NCI-H1930 (cell line): ENCODE measurements at places on chromosomes 6 and 20.
A peak's percentile ranks its signal among the peaks of the same experiment; 100 is the strongest.

DNA sequence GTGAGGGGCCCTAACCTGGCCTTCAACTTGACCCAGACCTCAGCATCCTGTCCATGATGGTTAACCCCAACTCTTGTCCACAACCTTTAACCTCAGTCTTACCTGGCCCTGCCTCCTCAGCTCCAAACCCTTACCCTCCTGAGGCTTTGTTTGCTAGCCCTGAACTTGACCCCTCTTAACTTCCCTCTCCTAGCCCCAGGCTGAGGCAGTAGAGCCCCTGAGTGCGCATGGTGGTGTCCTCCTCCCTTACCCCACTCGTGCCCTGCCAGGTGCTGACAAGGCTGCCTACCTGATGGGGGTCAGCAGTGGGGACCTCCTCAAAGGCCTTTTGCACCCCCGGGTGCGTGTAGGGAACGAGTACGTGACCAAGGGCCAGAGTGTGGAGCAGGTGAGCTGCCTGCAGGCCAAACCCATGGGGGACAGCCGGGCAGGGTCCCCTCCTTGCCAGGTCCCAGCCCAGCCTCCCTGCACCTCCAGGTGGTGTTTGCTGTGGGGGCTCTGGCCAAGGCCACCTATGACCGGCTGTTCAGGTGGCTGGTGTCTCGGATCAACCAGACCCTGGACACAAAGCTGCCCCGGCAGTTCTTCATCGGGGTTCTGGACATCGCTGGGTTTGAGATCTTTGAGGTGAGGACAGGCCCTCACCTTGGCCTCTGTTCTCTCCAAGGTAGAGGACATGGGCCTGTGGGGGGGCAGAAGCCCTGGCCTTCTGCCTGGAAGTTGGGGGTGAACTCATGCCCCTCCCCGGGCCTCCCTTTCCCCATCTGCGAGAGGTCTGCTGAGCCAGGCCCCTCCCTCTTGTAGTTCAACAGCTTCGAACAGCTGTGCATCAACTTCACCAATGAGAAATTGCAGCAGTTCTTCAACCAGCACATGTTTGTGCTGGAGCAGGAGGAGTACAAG is 31.9 kb downstream of the MYH7B start:
- no peak for DNase-seq

DNA sequence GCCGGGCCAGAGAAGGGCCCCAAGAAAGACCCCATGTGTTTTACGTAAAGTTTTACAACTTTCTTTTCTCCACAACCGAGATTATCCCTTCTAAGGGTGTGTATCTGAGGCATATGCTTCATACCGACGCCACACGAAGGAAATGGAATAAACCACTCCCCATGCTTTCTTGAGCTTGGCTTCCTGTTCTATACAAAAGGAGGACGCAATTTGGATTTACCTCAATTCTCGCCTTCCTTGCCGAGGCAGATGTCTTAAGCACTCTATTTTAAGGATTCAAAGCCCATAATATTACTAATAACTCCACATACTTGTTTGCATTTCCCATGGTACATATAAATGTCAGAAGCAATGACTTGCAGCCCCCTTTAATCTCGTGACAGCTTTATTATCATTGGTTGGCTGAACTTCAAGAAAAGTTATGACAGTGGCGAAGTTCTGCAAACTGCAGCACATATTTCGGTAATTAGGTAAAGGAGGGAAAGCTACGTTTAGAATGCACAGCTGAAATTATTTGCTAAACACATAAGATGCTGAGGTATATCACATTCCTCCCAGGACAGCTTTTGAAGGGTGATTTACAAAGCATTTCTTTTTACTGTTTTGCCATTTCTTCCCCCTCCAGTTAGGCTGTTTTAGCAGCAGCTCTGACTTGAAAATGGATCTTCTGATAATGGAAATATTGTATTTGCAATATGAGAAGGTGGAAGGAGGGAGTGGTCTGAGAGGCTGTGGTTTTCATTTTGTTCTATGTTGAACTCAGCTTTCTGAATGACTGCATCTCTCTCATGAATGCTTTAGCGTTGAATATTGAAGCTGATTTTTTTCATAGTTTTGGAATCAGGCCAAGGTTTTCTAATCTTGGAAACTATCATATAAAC is 330.5 kb downstream of the EPHA7 start:
- DNase-seq: no peak

DNA sequence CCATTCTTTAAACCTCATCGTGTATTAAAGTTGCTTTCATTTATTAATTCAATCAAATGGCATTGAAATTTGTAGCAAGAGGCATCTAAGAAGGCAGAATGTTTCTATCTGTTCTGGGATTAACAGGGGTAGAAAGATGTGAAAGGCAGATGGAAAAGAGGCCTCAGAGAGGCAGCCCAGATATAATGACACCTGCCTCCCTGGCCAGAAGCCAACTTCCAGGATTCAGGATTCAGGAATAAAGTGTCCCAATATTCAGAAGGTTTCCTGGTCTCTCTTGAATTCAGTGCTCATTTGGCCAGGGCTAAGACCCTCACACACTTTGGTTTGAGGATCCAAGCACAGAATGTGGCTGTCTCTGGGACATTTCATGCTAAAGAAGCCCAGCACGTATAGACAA is 39.9 kb downstream of the HLA-B start:
- DNase-seq: no peak

GRCh38 chr6:154995254-154996015 is at the start of gene TIAM2:
TIAM2 (plus strand) TSS chr6:154995315; CDS start chr6:155129224, 133,909 bp downstream.
- peak; percentile 46 for DNase-seq

DNA sequence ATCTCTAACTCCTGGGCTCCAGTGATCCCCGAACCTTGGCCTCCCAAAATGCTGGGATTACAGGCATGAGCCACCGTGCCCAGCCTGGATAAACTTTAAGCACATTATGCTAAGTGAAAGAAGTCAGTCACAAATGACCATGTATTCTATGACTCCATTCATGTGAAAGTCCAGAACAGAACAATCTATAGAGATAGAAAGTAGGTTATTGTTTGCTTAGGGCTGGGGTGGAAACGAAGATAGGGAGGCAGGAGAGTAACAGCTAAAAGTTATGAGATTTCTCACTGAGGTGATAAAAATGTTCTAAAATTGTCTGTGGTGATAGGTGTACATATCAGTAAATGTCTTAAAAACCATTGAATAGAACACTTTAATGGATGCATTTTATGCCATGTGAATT is 40.9 kb upstream of the CITED2 start:
- DNase-seq: no peak

GRCh38 chr6:28082939-28083338 is 2.6 kb downstream of the ZNF165 start:
- no peak for DNase-seq

DNA sequence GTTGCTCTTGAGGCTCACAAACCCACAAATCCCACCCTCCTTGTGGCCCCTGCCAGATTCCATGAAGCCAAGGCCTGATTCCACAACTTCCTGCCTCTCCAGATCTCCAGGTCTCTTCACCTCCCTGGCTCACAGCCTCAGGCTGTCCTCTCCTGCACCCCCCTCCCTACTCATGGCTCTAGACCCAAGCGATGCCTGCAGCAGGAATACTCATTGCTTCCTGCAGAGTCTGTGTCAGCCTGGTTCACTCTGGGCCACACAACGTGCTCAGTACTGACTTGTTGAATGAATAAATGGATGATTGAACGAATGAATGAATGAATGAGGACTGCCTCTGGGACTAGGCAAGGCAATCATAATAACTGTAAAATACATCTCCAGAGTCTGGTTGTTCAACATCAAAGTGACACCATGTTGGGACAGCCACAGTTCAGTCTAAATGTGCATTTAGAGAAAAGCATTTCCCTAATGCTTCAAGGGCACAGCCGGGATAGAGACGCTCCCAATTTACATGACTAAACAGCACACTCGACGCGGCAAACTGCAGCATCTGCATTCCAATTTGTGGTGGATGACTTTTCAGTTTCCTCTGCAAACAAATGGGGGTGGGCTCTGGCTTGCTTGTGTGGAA is 139.9 kb downstream of the GRM4 start:
- DNase-seq: no peak

DNA sequence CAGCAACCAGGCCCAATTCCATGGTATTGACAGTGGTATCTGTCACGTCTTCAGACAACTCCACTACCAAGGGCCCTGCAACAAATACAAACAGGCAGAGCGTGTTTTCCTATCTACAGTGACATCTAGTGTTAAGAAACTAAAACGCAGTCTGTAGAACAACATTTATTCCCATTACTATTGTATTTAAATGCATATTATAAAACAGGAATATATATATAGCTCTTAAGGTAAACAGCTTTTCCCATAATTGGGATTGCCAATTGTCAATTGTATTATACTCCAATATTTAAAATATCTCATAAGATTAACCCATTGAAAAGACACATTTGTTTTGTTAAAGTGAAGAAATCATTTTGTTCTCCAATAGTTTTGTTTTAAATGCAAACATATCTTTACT is 97.2 kb downstream of the KIF16B start:
- DNase-seq: no peak

GRCh38 chr6:169365567-169366257 is 112.1 kb upstream of the THBS2 start:
- DNase-seq: no peak

DNA sequence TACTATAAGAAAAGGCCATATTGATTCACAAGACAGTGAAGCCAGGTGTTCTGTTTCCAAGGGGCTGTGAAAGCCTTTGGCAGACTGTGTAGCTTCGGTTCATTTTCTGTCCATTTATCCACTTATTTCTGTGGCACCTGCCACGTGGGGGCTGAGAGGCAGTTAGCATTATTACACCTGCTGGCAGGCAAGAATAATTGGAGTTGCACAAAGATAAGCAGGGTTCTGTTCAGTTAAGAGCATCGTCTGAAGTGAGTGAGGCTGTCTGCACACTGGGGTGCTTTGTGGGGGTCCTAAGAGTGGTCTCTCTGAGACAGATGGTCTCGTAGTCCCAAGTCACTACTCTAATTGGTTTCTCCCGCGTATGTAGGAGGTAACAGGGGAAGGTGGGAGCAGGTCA is 60.6 kb upstream of the CCN6 start:
- no peak for DNase-seq

DNA sequence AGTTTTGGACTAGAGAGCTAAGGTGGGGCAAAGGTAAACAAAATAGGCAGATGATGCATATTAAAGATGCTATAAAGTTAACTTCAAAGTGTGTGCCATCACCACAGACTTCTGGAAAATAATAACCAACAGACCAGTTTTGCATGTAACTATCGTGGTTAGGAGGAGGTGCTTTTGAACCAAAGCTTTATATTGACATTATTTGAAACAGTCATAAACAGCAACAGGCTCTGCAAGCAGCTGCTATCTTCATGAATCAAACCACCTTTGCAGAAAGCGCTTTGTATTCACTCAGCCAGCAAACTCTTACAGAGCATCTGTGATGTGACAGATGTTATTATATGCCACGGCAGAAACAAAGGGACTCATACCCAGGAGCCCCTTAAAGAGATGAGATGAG is 81.9 kb downstream of the CRYBG1 start:
- no peak for DNase-seq

- no peak for DNase-seq
Observed at GRCh38 chr6:170230520-170231292, 60.2 kb downstream of the DLL1 start.

DNA sequence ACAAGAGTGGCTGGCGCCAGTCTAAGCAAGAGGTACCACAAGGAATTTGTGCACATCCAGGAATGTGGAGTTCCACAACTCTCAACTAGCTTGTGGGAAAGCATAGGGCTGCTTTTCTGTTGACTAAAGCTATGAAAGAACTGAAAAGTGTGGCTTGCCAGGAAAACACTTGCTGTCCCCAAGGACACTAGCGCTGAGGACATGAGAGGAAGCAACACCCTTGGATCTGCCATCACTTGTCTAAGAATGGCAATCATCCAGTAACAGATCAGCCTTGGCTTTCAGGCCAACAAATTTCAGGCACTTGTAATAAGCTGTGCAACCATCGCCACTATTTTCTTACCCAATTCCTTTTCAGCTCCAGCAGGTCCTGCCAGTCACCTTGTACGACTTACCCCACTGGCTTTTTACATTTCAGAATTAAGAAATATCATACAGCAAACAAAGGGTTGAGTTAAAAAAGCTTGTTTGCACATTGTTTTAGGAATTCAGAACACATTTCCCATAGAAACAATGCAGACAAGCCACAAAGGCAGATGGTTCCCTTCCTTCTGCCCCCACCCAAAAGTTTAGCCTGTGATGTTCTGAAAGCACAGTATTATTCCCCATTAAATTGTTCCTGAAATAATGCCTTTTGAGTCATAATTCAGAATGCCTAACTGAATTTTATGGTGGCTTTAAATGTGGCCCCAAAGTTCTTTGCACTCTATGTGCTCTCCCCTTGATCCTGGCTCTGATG is 57.9 kb upstream of the SSTR4 start:
- no peak for DNase-seq

DNA sequence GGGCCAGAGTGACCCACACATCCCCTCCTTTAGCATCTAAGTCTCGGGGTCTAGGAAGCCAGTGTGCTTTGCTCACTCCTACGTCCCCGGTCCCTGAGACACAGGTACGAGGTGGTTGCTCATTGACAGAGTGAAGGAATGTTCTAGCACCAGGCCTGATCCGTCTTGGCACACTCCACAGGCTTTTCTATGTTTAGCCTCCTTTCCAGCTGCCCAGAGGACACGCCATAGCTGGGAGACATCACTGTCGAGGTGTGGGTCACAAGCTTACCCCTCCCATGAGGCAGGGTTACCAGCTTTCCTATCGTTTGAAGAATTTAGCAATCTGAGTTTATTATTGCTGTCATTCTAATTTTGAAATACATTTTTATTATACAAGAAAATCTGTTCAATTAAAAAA is 30.4 kb upstream of the IER3 start:
- DNase-seq: no peak

- no peak for DNase-seq
Observed at GRCh38 chr6:34608321-34609091, 52.4 kb upstream of the SPDEF start.

DNA sequence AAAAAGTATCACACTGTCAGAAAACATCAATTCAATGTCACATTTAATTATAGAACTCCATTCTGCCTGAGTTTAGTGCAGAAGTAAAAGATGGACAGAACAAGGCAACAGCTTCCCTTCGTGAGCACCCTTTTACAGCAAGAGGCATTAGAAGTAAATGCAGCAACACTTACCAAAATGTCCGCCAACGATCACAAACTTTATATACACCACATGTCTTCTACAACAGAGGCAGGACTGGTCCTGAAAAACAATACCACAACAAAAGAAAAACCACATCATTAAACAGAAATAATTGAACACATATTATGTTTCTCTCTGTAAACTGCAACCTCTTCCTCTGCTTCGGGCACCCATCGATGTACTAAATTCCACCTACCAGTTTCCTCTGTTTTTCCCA is 92.9 kb downstream of the FYN start:
- no peak for DNase-seq

GRCh38 chr6:100388868-100389519 is 75.7 kb downstream of the SIM1 start:
- DNase-seq: no peak

GRCh38 chr6:150026976-150027805 is 1.9 kb upstream of the RAET1L start:
- DNase-seq: no peak

- no peak for DNase-seq
Observed at GRCh38 chr20:30594112-30594511, 663.4 kb upstream of the DEFB115 start.

DNA sequence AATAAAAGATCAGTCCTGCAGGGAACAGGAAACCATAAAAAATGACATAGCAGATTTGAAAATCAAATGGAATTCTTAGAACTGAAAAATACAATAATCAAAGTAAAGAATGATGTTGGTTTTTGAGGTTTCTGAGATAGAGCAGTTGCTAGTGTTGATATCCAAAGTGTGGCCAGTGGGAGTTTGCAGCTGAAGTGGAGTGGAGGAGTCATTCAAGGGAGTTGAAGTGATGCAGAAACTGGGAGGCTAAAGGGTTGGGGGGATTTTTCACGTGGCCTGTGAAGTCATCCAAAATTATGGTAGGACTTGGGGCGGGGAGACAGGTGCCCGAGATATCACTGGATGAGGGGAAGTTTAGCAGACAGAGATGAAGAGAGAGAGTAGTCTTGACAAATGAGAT is 123.6 kb downstream of the CDC5L start:
- DNase-seq: no peak
